Amniotic stem cell (primary cell): ENCODE measurements at places on chromosomes 12 and 14.

DNA sequence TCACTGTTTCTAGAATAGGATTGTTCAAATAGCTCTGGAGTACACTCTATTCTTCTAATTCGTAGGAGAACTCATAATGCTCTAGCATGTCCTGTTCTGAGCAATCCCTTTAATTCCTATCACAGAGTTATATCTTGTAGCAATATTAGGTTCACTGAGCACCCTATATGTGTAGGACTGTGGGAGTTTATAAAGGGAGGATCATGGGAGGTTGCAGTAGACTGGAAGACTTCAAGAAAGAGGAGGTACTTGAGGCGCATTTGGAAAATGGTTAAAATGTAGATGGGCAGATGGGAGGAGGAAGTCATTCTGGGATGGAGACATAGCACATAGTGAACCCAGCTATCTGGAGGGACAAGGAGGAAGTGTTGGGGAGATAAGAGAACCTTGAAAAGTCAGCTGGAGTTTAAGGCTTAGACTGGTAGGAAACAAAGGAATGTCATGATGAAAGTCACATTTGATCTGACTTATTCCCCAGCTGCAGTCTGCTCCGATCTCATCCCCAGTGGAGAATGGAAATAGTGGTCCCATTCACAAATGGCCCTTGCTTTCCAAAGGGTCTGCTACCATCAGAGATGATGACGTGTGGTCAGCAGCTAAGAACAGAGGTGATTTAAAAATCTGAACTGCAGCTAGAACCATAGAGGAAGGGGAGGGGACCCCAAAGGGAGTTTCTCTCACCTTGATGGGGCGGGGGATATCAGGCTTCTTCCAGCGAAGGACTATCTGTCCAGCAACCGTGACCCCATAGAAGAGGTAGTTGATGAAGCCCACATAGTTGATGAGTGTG lies 10.1 kb upstream of the CEBPE start:
- DNase-seq = no peak

GRCh38 chr12:12870465-12870864 lies 20.9 kb upstream of the GPRC5A start:
- DNase-seq = peak; percentile 96

DNA sequence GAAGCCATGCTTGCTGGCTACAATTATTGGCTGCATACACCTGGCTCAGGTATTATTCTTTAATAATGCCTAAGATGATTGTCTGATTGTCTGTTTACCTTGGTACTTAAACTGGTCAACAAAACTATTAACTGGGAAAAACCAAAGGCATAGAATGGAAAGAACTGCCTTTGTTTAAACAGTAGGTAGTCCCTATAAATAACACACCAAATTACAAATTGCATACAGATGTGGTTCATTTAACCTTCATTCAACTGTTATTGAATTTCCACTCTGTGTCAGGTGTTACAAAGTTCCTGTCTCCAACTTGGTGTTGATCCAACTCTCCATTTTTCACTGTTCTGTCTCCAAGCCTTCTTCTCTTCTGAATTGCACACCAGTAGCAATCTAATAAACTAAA lies 79.8 kb upstream of the FSCB start:
- DNase-seq = no peak

- DNase-seq = no peak
Observed at GRCh38 chr12:100468126-100468525, 5.5 kb upstream of the NR1H4 start.

DNA sequence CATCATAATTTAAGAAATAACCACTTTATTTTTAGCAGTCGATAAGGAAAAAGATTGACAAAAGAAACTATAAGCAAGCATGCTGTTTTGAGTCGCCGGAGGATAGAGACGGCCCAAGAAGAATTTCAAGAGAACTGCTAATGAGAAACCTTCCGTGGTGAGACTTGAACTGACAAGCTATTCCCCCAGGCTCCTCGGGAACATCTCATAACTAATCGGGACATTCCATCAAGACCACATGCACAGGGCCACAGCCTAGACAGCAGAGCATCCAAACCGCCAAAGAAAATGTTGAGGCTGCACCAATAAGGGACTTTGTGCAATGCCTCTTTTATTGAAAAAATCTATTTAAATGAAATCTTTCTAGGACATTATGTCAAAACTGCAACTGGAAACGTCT lies 51.0 kb downstream of the YEATS4 start:
- no peak for DNase-seq

GRCh38 chr12:117388951-117389446 lies 27.6 kb upstream of the NOS1 start:
- no peak for DNase-seq
